Activated T-helper 1 cell treated with Interleukin-2 at 50 U/mL for 16 hours (primary cell): ENCODE measurements at places on chromosomes 11 and 22.

- peak; percentile 49 for DNase-seq
Measured at GRCh38 chr11:35247428-35247827, 108.5 kb downstream of the CD44 start.

GRCh38 chr22:47659467-47660223 is 897.2 kb downstream of the TBC1D22A start:
- no peak for DNase-seq

- no peak for DNase-seq
Measured at GRCh38 chr22:26072621-26073020, 96.6 kb upstream of the SEZ6L start.

GRCh38 chr11:100927579-100927978 is 202.0 kb downstream of the PGR start:
- no peak for DNase-seq

DNA sequence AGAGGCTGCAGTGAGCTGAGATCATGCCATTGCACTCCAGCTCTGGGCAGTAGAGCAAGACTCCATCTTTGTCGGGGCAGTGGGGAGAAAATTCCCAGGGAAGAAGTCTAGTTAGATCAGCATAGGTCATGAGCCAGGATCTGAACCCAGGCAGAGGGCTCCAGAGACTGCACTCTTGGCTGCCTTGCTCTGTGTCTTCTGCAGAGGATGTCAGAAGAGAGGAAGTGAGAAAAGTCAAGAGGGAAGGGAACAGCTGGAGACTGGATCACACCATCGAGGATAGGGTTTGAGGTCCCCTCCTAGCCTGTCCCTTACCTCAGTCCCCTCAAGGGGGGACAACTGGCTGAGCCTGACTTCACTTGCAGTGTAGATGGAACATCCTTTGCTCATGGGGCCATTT is 5.8 kb downstream of the MYOD1 start:
- DNase-seq = no peak

DNA sequence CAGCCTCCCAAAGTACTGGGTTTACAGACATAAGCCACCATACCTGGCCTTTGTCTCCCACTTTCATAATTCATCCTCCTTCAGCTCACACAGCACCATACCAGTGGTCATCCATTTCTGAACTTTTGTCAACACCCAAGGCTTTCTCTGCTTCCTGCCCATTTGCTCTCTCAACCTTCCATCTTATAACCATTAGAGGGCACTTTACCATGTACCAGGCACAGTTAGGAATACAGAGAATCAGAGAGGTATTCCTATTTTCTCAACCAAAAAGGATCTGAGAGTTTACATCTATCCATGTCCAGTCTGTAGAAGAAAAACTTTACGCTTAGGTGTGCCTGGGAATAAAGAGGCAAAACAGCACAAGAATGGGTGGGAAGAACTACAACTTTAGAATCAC is 397.6 kb downstream of the BUD13 start:
- no peak for DNase-seq

DNA sequence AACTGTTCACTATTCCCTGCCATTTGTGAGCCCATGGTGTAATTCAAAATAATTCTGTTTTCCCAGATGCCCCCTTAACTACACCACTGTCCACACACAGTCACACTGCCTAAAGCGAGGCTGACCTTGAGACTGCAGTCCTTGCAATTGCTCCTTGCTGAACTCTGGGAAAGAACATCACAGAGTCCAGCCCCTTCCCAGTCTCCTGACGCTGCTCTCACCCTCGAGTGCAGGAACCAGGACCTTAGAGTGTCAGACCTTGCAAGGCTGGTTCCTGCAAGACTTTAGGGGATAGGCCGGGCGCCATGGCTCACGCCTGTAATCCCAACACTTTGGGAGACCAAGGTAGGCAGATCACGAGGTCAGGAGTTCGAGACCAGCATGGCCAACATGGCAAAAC is 33.6 kb downstream of the AHNAK start:
- no peak for DNase-seq

GRCh38 chr11:75589933-75590332 is 27.9 kb downstream of the SERPINH1 start:
- DNase-seq = no peak

- peak; percentile 27 for DNase-seq
Measured at GRCh38 chr22:42621505-42622002, 6.9 kb upstream of the POLDIP3 start.

DNA sequence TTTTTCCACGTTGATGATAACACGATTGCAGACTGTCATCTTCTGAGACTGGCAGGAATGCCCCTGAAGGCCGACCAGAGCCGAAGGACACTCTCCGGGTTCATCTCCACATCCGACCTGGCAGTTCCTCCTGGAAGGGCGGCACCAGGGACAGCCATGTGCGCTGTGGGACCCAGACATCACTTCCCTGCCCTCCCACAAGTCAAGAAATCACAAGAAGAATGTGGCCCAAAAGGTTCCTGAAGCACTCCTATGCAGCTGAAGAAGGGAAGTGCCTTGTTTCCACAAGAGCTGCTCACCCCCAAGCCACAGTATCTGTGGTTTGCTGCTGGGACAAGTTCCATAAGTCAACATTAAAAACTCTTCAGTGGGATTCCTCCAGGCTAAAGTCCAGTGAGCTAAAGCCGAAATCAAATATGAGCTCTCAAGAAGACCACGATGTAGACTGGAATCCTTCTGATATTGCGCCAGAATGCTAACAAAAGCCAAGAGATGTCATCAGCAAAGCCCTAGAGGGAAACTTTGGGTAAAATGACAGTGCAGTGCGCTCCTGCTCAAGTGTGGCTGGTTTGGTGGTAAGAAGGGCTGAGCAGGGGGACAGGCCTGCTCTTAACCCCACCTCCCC is 21.2 kb downstream of the PACSIN2 start:
- no peak for DNase-seq

GRCh38 chr11:44256673-44257291 is 53.2 kb downstream of the ALX4 start:
- DNase-seq = no peak

- no peak for DNase-seq
Measured at GRCh38 chr11:35799655-35800054, 137.1 kb downstream of the TRIM44 start.

DNA sequence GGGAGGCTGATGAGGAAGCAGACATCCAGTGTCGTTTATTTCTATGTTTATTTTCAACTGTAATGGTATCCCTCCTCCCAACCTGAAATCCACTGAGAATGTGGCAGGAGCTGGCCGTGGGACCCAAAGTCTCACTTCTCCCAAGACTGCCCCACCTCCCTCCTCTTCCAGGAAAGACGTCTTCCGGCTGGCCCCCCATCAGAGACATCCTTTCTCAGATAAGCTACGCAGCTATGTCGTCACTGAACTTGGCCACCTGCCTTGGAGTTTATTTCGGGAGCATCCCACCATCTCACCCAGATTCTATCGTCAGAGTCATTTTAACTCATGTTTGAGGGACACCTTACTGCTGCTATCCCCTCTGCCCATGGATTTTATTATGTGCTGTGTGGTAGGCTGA is 13.9 kb downstream of the TMEM184B start:
- DNase-seq = no peak

DNA sequence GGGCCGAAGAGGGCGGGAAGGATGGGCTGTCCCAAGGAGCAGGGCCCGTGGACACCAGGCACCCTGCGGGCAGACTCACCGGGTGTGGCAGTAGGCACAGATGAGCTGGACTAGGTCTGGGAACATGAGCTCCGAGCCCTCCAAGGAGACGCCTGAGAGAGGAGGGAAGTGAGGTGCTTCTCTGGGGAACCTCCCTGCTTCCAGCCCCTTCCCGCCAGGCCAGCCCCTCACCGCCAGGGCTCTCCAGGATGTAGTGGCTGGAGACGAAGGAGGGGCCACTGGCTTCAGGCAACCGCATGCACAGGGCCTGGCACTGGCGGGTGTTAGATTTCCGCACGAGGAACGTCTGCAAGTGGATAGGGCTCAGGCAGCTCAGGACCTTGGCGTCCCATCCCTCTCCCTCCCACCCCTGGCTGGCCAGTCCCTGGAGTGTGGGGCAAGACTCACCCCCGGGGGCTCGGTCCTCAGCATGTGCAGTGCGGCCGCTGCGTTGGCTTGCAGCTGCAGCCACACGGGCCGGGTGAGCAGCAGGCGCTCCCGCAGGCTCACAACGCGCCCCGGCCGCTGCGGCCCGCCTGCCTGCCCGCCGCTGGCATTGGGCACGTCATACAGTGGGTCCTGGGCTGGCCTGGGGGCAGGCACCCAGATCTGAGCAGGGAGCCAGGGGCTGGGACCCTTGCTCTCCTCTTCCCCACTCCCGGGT is 552 bp downstream of the RIN1 start:
- DNase-seq = no peak

DNA sequence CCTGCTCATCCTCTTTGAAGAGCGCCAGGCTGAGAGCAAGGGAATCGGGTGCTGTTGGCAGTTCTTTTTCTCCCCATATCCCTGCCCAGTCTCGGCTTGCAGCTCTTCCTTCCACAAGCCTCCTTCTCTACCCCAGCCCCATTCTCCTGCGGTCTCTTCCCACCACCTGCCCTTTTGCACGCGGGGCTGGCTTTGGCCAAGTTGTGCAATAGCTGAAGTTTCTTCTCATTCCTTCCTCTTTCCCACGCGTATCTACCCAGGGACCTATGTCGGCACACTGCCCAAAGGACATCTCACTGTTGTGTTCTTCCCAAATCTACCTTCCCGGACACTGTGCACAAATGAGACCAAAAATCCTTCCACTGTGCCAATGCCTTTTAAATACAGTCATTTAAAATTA is 22.3 kb upstream of the HTR3A start:
- no peak for DNase-seq

- DNase-seq = peak; percentile 67
Measured at GRCh38 chr11:450809-451451, 851 bp downstream of the PTDSS2 start.

DNA sequence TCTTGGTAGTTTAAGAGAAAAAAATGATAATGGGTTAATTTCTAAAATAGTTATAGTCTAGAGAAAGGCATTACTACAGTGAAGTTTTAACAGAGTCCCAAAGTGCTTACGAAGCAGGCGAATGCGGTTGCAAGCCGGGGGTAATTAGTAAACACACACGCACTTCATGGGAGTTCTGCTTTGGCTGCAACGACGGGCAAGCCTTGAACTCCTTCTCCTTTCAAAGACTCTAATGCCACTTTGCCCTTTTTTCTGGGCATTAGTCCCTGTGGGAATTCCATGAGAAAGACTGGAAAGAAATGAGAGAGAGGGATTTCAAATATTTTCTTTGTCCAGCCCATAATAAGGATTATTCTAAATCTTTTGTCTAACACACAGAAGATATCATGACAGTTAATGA is 66.1 kb downstream of the TENM4 start:
- no peak for DNase-seq

GRCh38 chr11:44551456-44552139 is 13.9 kb upstream of the CD82 start:
- DNase-seq = no peak

GRCh38 chr11:24249921-24250320 is 246.9 kb upstream of the LUZP2 start:
- DNase-seq = no peak
